Activated CD4-positive, CD25-positive, alpha-beta regulatory T cell (primary cell): ENCODE measurements at places on chromosomes 2 and 18.

- DNase-seq: no peak
These were observed 4.4 kb upstream of the SPRED2 start for GRCh38 chr2:65436824-65437221.

GRCh38 chr2:132902626-132903025 lies 232.6 kb upstream of the LYPD1 start:
- no peak for DNase-seq

DNA sequence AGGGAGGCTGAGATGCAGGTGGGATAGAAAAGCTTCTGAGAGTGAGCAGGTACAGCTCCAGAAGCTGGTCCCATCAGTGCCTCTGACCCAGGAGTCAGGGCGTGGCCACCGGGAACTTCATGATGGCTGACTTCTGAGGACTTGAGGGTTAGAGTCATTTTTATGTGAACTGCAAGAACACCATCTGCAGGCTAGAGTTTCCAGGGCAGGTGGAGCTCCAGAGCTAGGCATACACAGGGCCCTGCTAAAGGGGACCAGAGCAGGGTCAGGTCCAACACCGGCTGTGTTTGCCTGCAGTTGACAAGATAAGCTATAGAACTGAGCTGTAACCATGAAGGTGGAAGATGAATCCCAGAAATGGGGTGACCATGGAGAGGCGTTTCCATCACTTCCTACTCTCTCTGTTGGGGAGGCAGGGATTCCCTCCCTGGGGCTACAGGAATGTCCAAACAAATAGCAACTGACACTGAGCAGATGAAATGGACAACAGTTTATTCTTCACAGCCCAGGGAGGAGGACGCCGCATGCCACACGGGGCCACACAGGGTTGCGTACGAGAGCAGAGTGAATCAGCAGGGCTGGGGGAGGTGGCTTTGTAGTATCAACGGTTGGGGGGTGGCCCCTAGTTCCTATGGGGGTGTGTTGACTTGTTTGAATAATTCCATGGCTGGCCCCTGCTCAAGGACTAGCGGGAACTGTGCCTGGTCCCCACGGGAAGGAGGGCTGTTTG lies 77.6 kb upstream of the ZNF516 start:
- no peak for DNase-seq

- DNase-seq: no peak
These were observed 49.7 kb upstream of the ABCA12 start for GRCh38 chr2:215188078-215188477.

GRCh38 chr2:235493402-235493774 lies 455 bp upstream of the AGAP1 start:
- DNase-seq: no peak

GRCh38 chr2:179260224-179260623 lies 4.4 kb downstream of the SESTD1 start:
- DNase-seq: no peak

DNA sequence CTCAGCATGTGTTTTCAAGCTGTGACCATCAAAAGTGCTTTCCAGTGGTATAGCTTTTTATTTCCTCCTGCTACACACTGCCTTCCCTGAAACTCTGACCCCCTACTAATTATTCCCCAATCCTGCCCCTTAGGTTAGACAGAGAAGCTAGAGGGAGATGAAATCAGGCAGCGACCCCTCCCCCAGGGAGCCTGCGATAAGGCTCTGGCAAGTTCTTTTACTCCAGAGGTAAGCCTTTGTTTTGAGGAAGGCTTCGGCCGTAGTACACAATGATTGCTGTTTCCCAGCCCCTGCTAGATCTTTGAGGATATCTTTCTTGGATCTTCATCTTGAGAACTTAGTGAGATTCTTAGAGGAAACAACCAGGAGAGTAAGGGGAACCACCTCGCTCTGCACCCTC lies 33.5 kb upstream of the NOL4 start:
- no peak for DNase-seq

GRCh38 chr2:215140166-215140707 lies 1.8 kb upstream of the ABCA12 start:
- no peak for DNase-seq

GRCh38 chr2:217717646-217718045 lies 285.1 kb downstream of the TNS1 start:
- no peak for DNase-seq

DNA sequence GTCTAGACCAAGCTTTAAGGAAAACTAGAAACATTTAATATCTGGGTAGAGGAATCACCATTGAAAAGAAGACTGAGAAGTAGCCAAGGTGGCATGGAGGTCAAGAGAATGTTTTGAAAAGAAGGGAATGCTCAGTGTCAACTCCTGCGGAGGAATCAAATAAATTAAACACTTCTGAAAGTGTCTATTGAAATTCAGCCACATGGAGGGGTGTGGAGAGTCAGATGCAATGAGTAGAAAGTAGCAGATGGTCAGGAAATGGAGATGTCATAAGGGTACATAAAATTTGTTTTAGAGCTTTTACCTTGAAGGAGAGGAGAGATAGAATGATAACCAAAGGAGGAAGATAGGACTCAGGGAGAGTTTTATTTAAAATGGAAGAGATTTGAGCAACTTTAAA lies 35.1 kb downstream of the NLRC4 start:
- DNase-seq: no peak

DNA sequence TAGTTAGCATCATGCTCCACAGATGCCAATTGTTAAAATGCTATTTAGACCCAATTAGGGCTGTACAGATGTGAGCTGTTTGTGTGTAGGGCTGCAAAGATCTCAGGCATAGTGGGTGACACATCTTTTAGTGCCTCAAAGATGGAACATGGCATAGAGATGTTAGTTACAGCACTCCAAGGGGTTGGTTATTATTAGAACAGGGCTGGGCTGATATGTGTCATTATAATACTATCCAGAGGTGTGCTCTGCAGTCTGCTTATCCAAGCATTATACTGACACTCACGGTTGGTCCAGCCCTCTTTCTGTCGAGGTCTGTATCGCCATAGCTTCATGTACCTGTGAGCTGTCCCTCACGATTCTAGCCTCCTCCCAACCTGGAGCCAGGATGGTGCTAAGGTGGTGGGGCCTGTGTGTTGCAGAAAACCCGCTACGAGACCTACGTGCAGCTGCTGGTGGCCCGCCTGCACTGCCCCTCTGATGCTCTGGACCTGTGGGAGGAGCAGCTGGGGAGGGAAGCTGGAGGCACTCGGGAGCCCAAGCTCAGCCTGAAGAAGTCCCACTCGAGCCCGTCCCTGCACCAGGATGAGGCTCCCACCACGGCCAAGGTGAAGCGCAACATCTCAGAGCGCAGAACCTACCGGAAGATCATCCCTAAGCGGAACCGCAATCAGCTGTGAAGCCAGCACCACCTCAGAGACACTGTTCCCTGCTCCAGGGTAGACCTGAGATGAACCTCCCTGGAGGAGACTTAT lies 27.1 kb downstream of the PSD4 start:
- no peak for DNase-seq

DNA sequence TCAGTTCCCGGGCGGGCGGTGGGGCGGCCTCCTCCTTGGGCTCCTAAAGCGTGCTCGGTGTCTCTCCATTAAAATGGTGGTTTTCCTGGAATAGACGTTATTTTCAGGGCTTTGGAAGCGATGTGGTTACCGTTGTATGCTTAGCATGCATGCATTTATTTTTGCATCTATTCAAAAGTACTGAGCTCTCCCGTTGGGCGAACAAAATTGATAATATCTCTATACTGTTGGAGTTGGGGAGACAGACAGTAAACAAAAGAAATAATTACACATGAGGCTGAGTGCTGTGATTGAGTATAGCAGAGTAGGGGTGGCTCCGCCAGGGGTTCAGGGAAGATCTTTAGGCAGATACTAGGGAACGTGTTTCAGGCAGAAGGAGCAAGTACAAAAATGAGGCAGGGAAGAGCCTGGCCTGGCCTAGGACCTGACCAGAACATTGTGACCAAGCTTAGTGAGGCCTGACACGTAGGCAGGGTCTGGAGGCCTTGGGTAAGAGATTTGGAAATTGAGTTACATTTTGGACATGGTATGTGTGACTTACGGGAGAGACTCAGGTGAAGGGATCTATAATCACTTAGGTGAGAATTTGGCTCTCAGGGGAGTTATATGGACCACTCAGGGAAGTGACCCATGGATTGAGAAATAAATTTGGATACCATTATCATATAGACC lies 674 bp downstream of the NCAPH start:
- DNase-seq: no peak

GRCh38 chr18:26286008-26286407 lies 59.8 kb downstream of the TAF4B start:
- no peak for DNase-seq

DNA sequence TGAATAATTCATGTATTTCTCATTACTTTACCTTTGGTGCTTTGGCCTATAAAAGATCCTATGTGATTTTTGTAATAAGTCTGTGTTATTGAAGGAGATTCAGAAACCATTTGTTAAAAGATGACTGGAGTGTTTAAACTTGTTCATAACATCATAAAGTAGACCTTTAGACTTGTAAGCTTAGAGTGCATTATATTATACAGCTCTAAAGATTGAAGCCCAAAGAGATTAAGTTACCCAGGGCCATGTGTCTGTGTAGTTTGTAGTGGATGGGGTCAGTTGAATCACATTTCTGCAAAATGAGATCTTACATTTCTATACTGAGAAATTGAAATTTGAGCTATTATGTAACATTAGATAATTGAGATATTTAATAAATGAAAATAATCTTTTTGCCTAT lies 60.2 kb upstream of the STON1 start:
- DNase-seq: no peak

- DNase-seq: no peak
These were observed 489.8 kb upstream of the FANCL start for GRCh38 chr2:58730764-58731487.

GRCh38 chr2:183409662-183410061 lies 285.4 kb downstream of the NUP35 start:
- DNase-seq: no peak

DNA sequence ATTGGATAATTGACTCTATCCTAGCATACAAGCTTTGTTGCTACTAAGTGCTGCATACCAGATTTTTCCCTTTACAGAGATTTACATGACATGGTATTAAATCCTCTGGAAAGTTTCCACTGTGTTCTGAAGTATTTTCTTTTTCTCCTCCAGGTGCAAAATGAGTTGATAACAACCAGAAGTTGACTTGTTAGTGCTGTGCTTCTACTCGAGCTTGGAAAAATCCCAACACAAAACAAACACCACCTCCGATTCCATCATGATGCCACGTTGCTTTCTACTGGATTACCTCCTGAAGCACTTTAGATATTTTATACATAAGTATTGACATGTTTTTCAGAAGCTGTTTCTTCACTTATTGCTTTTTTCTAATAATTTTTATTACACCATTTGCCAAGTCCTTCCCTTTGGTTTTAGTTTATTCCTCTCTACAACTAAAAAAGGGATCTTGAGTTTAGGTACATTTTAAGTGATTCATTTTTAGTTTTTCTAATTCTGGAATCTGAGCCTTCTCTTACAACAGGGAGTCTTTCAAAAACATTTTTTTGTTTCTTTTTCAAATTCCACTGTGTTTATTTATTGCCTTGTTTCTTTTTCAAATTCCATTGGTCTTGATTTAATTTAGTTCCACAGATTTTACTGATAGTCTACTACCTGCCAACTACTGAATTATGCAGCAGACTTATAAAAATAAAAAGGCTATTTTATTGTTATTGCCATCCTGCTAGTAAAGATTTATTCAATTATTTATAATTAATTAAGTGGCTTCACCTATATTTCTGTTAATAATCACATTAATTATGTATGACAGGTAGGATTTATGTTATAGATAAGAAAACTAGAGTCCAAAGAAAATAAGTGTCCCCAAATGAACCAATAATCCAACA lies 143.4 kb downstream of the PPP1R1C start:
- no peak for DNase-seq

GRCh38 chr2:101479810-101480209 lies 4.9 kb upstream of the RFX8 start:
- no peak for DNase-seq

DNA sequence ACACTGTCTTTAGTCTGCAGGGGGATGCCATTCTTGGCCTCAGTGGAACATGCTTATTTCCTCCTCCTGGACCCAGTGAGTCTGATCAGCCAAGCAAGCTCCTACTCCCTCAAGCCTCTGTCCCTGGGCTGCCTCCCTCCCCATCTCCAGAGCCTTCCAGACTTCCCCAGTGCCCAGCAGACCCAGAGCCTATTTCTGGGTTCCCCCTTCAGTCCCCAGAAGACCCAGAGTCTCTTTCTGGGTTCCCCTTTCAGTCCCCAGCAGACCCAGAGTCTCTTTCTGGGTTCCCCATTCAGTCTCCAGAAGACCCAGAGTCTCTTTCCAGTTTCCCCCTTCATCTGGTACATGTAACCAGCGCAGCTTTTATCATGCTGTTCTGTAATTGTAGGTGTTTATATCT lies 17.0 kb upstream of the PKDCC start:
- no peak for DNase-seq

GRCh38 chr2:79369127-79369526 lies 143.7 kb upstream of the CTNNA2 start:
- DNase-seq: no peak

DNA sequence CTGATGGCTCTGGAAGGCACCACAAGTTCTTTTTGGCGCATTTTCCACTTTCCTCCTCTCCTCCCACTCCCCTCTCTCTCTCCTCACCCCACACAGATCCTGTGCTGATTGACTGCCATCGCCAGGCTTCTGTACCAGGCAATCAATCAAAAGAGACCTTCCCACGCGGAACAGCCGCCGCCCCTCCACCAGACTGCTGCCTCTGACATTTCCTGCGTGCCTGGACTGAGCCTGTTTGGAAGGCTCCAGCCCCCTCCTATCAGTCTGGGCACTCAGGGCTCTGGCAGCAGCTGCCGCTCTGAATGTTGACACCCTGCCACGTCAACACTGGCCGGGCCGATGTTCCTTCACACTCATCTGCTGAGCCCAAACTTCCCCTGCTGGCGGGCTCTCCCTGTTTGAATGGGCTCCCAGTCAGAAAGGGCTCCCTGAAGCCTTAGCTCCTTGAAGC lies 467.7 kb downstream of the EPHA4 start:
- DNase-seq: no peak

GRCh38 chr2:59826177-59826576 lies 727.3 kb downstream of the BCL11A start:
- no peak for DNase-seq

DNA sequence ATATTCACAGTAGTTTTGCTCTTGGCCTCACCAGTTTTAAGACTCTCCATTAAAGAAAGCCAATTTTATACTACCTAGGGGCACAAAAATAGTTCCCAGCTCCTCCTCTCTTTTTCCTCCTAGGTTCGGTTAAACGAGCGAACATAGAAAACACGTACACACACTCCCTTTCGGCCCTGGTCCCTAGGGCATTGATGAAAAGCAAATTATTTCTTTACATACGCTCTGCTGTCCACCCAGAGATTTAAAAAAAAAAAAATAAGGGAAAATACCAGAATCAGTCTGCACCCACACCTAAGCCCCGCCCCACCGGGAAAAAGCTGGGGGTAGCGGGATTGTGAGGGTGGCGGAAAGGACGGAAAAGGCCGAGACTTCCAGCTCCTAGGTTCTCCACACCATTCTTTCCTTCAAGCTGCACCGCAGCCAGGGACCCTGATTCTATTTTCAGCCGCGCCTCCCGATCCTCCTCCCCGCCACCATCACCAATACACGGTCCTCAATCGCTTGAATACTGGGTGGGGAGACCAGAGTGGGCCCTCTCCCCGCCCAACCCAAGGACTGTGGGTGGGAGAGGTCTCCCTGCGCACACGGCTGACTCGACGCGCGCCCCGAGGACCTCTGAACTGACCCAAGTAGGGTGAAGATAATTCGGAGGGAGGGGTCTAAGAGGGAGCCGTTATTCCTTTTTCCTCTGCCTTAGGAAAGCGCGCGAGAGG lies 769 bp downstream of the ATF2 start:
- DNase-seq: no peak

GRCh38 chr2:217952409-217952808 lies 50.4 kb downstream of the TNS1 start:
- DNase-seq: no peak
